ENCODE measurements at places on chromosomes 7 and 10.
A peak's percentile ranks its signal among the peaks of the same experiment; 100 is the strongest.

DNA sequence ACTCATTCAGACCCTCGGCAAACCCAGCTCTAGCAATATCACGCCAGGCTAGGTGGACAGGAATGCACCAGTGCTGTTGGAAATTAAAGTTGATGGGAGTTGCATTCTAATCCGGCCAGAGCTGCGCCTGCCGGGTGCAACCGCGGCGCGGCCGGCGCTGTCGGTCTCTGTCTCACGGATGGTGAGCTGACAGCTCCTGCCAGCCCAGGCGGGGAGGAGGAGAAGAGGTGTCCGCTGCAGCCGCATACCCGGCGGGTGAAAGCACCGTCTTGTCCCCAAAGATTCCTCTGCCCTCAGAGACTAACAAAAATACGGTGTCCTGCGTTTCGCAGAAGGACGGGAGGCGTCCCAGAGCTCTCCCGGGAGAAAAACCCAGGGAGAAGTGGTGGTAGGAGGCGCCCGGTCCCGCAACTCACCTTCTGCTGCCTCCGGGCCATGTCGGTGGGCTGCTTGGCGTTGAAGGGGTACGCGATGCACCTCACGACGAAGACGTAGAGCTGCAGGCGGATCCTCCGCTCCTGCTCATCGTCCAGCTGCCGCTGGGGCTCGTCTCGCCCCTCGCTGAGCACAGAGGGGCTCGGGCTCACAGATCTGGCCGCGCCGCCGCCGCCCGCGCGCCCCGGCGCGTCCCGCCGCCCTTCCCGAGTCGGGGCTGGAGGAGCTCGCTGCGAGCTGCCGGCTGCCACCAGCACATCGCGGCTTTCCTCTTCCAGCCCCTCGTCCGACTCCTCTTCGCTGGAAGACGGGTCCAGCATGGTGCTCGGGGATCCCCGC, 490 bp downstream of the CADPS2 start:
- peak; percentile 43 for DNase-seq

DNA sequence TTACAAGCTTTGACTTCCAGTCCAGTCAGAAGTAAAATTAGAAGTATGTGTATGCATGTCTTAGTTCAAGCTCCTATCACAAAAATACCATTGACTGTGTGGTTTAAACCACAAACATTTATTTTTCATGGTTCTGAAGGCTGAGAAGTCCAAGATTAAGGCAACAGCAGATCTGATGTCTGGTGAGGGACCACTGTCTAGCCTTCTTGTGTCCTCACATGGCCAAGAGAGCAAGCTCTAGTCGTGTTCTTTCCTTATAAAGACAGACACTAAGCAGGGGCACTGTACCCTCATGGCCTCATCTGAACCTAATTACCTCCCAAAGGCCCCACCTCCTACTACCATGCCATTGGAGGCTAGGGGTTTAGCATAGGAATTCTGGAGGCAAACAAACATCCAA, 41.3 kb upstream of the ARL4A start:
- DNase-seq: no peak

- no peak for DNase-seq
These were observed 2.6 kb upstream of the C10orf120 start for GRCh38 chr10:122702275-122702674.

- DNase-seq: no peak
These were observed 51.9 kb upstream of the CHST15 start for GRCh38 chr10:124145109-124145870.

DNA sequence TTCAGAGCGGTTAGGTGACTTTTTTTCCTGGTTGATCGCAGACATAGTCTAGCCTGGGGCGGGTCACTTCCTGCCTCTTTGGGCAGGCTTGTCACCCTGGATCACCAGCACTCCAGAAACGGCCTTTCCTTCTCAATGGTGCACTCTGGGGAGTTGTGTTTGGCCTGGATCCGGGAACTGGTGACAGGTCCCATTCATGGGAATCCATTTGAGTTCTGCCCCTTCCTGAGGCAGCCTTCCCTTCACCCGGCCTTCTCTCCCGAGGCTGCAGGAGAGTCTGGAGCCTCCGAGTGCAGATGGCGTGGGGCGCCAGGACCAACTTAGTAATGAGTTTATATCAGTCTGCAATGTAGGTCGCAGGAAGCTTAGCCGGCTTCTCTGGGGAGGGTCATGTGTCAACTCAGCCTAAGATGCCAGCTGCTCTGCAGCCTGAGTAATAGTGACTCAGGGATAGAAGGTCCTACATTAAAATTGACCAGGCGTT, 54.2 kb downstream of the TACR2 start:
- DNase-seq: no peak

DNA sequence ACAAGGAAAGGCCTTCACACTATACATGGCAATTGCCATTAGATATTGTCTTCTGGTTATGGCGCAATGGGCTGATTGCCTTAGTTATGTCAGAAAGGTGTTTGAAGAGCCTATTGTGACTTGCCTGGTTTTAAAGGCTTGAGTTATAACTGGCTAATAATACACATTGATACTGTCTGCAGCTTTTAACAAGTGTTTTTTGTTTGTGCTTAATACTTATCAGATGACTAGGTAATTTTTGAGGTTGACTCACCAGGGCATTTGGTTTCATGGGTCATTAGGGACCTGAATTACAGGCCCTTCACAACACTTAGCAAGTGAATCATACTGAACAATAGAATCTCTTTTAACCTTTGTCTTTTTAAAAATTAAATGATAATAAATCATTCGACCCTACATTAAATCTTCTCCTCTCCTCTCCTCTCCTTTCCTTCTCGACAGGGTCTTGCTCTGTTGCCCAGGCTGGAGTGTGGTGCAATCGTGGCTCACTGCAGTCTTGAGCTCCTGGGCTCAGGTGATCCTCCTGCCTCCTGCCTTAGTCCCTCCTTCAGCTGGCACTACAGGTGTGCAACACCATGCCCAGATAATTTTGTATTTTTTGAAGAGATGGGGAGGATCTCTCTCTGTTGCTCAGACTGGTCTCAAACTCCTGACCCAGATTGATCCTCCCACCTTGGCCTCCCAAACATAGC, 196.3 kb downstream of the JCAD start:
- DNase-seq: no peak

DNA sequence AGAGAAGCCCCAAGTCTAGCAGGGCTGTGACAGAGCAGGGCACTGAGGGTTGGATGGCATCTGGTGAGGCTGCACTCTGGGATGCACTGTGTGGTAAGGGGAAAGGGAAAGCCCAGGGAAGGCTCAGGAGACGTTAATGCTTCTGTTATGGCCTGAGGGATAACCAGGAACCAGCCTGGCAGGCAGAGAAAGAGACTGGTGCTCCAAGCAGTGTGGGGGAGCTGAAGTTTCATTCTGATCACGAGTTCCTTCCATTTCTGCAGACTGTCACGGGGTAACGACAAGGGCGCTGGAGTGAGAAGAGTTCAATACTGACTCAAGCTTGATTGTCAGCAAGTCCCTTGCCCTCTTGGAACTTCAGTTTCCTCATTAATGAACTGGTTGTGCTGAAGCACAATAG, 730.9 kb downstream of the GRID1 start:
- no peak for DNase-seq

DNA sequence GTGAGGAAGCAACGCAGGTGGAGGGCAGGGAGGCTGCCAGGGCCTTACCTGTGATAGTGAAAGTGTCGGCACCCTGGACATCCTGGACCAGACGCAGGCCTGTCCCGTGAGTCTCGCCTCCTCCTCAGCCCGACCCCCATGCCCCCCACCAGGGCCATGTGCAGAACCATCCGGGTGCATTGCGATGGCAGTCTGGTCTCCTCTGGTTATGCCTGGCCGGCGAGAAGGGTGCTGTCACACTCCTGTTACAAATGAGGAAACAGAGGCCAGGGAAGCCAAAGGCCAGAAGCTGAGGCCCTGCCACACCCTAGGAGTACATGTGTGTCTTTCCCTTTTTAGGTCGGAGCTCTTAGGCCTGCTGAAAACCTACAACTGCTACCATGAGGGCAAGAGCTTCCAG, 7.2 kb downstream of the DEPP1 start:
- DNase-seq: no peak

DNA sequence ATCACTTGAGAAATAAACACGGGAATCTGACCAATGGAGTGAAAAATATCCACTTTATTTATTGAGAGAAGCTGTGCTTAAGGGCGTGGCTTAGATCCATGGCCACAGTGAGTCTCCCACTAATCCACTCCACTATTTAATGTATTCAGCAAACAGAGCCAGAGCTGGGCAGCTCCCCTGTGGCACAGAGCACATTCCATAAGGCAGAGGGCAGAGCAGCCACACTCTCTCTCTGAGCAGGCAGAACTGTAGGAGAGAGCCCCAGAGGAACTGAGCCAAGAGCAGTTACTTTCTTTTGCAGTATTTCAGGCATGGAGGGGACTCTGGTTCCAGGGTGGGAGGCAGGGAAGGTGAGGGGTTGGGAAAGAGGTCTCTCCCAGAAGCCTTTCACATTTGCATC, 106.0 kb downstream of the GALNT17 start:
- no peak for DNase-seq

GRCh38 chr7:26657686-26658388, 206.6 kb downstream of the SKAP2 start:
- DNase-seq: no peak

DNA sequence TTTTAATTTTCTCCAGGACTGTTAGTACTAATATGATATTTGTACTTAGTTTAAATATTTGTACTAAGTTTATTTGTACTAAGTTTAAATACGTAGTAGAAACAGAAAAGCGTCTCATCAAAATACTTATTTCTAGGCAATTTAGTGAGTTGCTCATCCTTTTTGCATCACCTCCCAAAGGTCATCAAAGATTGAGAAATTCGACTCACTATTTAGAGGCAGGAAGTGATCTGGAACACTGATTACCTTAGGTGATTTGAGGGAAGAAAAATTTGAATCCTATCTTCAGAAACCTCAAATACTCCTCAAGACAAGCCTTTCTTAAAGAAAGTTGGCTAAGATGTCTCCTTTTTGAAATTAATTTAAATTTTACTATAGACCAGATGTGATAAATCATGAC, 14.5 kb downstream of the WNT16 start:
- no peak for DNase-seq

- DNase-seq: no peak
These were observed 8.3 kb downstream of the SLC37A3 start for GRCh38 chr7:140390034-140390433.
